Mucosa of gallbladder (tissue), 1 donor: ENCODE measurements at places on chromosomes 5 and 9.

DNA sequence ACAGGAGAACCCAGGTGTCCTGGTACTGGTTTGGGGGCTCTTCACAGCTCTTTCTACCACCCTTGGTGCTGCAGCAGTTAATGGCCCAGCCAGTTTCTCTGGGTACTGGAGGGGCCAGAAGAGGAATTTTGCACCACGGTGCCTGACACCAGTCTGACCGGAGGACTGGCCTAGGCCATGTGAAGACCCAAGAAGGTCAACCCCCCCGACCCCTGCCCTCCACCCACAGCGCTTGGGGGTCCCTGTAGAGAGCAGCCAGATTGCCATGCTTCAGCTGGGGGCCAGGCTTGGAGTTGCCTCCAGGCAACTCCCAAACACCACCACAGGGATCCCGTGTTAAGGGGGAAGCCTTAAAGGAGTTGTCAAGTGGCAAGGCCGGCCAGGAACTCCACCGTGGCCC, 6.2 kb downstream of the ARSI start:
- DNase-seq, result no peak

DNA sequence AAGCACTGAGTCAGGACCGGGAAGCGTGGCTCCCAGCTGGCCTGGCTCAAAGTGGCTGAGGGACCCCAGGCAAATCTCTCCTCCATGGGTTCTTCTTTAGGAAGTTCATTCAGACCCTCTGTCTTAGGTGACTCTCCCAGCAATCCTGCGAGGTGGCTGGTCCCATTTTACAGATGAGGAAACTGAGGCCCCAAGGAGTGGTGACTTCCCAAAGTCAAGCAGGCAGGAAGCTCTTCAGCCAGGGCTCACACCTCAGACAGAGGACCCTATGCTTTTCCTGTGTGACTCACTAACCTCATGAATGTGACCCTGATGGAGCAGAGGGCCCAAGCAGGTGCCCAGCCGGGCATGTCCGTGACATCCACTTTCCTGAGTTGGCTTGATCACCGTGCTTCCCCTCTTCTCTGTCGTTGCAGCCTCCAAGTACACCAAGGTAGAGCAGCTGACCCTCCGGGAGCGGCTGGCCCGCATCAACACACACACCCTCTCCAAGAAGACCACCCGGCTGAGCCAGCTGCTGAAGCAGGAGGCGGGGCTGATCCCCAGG, 36.5 kb downstream of the ARHGEF37 start:
- DNase-seq, result no peak

DNA sequence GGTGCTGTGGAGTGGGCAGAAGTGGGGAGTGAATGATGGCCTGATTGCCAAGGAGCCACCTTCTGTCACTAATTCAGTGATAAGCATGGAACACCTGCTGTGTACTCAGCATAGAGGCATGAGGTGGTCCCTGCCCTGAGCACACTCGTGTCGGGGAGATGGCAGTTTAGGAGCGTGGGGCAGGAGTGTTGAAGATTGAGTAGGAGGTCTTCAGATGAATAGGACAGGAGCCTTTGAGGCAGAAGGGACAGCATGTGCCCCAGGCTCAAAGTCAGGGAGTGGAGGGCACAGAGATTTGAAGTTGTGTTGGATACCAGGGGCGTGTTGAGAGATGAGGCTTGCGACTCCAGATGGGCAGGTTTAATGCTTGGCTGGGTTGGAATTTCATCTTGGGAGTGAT, 55.0 kb downstream of the ZNF618 start:
- DNase-seq, result no peak

- no peak for DNase-seq
Measured at GRCh38 chr9:113899205-113899604, 23.1 kb downstream of the ZNF618 start.

GRCh38 chr5:110386782-110387181, 339.7 kb downstream of the TMEM232 start:
- DNase-seq, result no peak

- no peak for DNase-seq
Measured at GRCh38 chr9:13832446-13832845, 481.5 kb downstream of the NFIB start.

DNA sequence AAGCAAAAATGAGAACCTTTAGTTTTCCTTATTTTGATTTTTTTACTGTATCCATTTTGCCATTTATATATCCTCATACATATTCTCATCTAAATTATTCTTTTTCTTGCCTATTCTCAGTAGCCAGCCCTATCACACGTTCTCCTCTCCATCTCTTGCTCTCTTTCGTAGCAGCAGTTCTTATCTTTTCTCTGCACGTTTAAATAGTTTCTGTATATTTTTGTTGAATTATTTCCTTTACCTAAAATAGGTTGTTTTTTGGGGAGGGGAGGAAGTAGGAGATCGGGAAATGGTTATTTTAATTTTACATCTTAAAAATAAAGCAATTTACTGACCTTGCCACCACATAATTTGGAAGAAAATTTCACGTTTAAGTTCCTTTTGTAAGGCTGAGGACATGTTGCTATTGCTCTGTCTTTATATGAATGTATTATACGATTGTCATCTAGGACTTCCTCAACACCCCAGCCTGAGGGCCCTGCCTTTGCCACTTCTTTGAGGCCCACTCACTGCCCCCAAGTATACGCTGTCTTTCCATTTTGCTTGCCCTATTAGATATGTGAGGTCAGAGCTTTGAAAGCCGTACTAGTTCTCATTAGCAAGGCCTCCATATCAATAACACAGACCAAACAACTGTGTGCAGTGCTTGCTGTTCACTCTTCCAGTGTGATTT, 140.3 kb downstream of the GNAQ start:
- DNase-seq, result no peak

DNA sequence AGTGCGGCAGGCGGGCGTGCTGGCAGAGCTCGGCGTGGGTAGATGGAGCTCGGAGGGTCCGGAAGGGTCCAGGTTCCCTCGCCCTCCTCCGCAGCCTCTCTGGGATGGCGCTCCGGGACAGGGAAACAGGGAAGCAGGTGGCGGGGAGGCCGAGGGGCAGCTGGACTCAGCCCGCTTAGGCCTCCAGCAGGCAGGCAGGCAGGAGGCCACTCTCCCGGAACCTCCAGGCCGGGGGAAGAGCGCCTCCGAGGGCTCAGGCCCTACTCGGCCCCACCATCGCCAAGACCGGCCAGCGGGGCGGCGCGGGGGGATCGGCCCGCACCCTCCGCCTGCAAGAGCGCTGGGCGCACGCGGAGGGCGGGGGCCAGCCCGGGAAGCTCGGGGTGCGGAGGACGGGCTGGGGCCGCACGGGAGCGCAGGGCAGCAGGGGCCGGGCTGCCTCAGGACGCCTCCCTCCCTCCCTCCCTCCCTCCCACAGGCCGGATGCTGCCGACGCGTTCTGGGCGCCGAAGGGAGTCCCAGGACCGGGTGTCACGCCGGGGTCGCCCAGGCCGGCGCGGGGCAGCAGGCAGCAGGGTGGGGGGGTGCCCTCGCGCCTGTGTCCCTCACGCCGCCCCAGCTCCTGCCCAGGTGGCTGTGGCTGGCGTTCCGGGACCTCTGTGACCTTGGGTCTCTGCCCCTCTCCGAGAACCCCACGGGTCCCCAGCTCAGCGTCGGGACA, 977 bp downstream of the MGAT4B start:
- peak; percentile 33 for DNase-seq

DNA sequence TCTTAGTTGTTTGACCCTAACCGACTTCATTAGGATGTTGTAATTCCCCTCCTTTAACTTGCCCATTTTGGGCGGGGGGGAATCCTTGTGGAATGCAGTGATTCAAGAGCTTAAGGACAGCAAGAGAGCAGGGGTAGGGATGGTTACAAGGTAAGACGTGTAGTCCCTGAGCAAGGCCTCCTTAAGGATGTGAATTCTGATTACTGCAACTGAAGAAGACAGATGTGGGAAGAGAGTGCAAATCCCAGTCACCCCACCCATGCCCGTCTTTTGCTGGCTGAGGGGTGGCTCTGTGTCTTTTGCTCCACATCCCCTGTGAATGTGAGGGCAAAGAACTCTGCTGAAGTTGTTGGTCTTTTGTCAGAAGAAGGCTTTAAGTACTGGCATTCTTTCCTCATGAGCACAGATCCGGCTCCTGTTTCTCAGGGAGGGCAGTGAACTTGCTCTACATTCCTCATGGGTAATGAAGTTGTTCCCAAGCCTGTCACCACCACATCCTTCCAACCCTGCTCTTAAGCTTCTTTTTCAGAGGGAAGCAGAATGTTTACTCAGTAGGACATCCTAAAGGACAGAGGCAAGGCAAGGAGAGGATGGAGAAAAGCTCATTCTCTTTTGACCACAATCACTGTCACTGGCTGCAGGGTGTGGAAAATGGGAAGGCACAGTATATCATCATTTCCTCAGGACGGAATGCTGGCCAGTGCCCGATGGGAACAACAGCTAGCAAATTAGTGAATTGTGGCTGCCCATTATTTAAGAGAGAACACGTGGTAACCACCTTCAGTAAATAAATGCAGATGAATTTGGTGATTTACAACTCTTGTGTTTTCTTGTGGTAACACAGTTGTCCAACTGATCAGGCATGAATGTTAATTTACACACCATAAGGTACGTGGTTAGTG, 61.5 kb downstream of the RAI14 start:
- DNase-seq, result no peak

- peak; percentile 84 for DNase-seq
Measured at GRCh38 chr9:87713278-87713987, 12.5 kb upstream of the CTSL start.

- no peak for DNase-seq
Measured at GRCh38 chr5:55720188-55720703, 8.1 kb upstream of the SLC38A9 start.

DNA sequence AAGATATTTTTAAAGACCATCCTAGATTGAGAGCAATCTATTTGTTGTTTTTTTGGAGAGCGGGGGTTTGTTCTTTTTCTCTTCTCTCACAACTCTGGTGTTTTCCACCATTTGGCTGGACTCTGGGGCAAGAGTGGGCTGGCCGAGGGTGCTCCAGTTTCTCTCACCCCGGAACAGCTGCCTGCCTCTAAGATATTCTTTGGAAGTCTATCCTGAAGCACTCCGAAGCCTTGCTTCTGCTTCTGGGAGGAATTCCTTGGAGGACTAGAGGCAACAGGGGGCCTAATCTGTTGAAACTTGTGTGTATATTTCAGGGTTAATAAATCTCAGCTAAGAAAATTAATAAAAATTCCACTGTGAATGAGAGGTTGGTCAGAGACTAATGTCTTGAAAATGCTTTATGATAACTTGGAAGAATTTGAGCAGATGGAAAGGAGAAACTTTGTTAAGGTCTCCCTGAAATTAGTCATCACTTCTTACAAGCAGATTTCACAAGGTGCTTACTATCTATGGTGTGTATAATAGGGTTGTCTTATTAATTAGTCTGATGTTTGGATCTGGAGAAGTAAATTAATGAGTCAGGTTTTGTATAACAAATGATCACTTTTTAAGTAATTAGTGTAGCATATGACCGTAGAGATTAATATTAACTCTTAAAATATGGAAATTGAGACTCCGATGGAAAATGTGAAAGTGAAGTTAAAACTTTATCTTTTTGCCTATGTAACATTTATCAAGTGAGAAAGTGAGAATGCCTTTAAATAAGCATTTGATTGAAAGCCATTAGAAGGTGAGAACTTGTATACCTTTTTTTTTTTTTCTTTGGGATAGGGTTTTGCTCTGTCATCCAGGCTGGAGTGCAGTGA, 4.0 kb downstream of the MAN2A1 start:
- no peak for DNase-seq

DNA sequence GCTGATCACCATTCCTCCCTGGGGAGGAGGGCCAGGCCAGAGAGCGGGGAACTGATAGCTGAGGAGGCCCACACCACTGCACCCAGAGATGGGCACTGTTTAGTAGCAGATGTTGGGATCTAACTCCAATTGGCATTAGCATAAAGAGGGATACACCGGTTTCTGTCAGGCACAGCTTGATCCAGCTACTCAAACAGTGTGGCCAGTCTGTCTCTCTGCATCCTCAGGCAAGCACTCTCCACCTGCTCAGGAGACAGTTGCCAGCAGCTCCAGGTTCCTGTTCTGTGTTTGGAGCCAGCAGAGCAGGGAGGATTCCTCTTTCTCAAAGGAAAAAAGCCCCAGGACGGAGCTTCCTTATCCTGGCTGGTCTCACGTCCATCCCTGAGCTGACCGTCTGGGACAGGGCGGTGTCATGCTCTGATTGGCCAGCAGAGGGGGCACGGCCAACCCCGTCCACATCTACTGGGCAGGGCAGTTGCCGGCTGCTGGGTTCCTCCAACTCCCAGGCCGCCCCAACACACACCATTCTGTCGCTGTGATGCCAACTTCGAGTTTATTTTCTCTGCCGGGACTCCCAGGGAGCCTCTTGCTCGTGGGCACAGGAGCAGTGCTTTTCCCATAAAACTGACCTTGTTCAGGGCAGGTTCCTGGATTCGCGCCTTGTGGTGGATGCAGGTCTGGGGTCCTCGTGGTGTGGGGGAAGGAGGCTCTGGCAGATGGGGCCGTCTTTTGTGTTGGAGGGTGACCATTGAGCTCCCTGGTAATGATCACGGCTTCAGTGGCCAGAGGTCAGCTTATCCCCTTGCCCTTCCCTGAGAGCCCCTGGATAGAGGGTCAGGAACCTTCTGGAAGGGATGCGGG, 47.9 kb downstream of the COL5A1 start:
- peak; percentile 58 for DNase-seq

- DNase-seq, result no peak
Measured at GRCh38 chr5:77772729-77773128, 3.4 kb downstream of the TBCA start.

DNA sequence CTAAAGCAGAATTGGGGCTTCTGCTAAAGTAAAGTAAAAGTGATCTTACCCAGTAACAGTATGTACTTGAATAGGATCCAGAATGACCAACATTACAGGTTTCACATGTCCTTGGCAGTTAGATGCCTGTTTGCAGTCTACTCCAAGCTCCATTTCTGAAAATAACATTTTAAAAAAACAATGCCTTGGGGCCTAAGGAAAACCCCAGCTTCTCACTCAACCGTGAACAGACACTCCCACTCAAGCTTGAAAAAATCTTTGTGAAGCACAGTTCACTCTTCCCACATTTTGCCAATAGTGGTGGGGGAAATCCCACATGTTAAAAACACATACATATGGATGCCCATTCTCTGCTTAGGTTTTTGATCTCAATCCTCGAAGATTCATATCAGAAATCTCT, 304.1 kb downstream of the ARRDC3 start:
- no peak for DNase-seq

DNA sequence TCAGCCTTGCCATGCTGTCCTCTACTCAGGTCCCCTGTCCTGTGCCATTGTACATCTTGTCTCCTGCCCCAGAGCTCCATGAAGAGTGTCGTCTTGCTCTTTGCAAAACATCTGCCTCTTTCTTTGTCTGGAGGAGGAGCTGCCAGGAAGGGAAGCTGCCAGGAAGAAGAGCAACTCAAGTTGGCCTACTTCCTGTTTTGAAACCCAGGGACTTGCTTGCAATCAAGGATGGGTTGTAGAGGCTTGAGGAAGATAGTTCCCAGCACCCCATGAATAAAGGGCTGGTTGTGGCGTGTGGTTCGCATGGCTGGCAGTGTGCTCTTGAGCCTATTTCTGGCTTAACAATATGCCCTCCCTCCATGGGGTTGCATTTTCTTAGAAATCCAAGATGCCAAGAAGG, 53.0 kb upstream of the CPEB4 start:
- DNase-seq, result no peak
